Fibroblast of skin of right biceps (primary cell): ENCODE measurements at places on chromosomes 16 and 17.

DNA sequence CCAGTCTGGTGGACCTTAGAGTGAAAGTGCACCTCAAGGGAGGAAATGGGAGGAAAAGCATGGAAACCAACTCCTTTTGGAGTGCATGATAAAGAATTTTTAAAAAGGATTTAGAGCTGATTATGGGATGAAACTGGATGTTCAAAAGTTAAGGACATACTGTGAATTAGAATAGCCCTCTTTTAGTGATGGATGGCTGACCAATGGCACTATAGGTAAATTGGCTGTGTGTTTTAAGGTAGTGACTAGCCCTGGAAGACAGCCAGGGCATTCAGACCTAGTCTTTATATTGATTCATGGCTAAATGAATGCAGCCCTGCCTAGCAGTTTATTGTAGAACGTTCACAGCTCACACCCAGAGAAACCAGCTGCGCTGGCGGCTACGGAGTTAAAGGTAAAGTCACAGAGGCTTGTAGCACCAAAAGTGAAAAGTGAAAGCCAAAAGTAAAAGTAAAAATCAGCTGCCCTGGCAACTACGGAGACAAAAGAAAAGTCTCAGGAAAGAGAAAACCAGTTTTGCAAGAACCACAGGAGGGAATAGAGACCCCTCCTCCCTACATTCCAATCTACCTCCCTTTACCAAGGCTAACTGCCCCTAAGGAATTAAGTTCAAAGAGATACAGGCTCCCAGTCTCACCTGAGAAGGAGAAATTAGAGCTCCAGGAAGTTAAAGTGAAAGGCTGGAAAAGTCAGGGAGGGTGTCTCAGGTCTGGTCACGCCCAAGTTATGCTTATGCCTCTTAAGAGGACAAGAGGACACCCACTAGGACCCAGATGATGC, 21.8 kb downstream of the ACSM1 start:
- no peak for DNase-seq

- DNase-seq: no peak
Measured at GRCh38 chr17:79803997-79804855, 7.3 kb upstream of the CBX8 start.

DNA sequence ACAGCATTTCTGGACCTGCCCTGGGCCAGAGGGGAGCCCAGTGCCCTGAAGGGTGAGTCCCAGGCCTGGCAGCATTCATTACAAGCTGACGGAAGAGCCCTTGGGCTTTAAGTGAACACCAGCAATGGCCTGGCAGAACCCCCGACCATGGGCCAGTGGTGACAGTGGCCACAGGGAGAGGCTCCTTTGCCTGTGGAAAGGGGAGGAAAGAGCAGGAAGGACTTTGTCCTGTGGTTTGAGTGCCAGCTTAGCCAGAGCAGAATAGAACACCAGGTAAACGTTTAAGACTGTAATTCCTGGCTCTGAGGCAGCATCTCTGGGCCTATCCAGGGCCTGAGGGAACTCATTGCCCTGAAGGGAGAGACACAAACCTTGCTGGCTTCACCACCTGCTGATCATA, 34.3 kb upstream of the ATP2C2 start:
- DNase-seq: no peak

- no peak for DNase-seq
Measured at GRCh38 chr16:56643080-56643778, 4.8 kb downstream of the MT1A start.

DNA sequence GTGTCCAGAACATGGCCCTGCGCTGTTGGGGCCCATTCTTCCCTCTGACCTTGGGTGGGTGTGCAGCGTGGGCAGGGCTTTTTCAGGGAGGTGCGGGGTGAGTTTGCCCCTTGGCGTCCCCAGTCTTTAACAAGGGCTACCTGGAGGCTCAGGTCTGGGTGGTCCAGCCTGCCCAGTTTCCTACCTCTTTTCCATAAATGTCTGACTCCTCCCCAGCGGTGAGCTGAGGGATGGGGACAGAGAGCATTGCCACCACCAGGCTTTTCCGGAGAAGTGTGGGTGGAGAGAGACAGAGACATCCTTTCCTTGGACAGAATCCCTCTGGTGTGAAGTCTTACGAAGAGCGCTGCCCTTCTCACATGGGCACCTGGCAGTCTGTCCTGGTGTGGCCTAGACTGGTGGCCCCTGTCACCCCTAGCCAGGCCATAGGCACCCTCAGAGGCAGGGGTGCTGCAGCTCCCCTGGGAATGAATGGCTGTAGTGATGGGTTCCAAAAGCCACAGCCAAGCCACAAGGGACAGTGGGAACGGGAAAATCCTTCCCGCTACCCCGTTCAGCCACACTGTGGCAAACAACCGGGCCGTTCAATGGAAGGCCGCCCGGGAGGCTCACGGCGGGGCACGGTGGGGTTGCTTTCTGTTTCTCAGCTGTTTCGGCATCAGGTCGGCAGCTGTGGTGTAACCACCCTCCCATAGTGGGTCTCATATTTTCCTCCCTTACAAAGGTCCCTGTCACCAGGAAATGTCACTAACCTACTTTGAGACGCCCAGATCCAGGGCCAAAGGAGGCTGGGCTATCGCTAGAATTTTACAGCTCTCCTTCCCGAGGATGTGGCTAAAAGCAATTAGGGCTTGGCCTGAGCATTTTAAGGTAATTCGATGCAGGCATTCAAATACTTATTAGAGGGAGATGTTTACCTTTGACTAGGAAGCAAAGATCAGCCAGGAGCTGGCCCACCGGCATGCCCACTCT, 61.9 kb upstream of the GSE1 start:
- no peak for DNase-seq

GRCh38 chr16:85829751-85830445, 30.4 kb downstream of the COX4I1 start:
- DNase-seq: no peak

DNA sequence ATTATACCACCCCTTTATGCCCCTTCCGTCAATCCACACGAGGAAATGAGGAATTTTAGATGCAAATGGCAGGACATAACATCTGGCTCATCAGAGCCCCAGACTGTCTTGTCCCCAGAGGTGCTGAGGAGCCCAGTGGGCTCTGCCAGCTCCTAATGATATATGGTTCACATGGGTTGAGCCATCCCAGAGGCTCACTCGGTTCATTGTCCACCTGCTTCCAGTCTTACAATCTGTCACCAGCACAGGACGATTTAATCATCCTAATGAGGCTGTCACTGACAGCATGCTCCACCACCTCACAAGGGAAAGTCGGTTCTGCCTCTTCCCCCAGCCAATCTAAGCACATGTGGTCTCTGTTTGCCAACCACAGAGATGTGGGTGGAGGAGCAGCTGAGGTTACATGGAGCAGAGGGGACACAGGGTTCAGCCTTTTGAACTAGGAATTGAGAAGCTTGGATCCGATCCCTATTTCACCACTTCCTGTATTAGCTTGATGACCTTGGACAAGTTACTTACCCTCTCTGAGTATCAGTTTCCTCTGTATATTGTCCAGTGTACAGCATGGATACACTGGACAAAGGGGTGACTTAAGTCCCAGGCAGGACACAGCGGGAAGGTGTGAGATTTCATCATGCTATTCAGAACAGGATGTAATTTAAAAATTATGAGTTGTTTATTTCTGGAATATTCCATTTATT, 27.0 kb upstream of the DHX8 start:
- peak; percentile 39 for DNase-seq

DNA sequence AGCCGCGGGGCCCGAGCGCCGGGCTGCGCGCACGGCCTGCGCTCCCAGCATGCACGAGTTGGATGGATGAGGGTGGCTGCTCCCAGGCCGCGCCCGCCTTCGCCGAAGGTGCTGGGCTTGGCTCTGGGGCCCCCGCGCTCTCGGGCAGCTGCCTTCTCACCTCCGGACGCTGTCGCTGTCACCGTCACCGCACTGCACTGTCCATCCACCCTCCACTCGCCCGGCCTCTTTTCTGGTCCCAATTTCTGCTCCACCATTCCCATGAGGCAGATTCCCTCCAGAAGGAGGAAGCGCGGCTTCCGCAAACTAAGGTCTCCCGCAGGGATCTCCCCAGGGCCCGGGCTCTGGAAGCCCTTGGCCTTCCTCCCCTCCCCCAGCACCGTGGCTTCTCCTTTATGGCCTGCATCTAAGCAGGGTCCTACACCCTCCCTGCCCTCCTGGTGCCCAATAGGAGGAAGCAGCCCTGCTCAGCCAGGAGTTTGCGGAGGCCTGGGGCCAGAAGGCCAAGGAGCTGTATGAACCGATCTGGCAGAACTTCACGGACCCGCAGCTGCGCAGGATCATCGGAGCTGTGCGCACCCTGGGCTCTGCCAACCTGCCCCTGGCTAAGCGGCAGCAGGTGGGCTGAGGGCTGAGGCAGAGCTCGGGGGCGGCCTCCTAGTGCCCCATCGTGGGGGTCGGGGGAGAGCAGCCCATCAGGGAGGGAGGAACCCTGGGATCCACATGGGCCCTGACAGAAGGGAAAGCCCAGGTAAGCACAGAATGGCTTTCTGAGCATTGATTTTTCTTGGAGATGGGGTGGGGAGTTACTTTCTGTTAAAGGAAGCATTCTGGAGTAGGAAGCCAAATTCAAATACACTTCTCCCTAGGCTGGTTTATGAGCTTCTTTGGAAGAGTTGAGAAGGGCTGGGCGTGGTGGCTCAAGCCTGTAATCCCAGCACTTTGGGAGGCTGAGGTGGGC, 899 bp downstream of the ACE start:
- DNase-seq: no peak

GRCh38 chr16:74030000-74030706, 266.5 kb upstream of the PSMD7 start:
- no peak for DNase-seq

GRCh38 chr16:74660383-74660782, 6.3 kb downstream of the RFWD3 start:
- DNase-seq: no peak

GRCh38 chr16:81676066-81676882, 102.8 kb upstream of the PLCG2 start:
- DNase-seq: no peak

GRCh38 chr16:55555436-55555835, 11.0 kb upstream of the CAPNS2 start:
- peak; percentile 61 for DNase-seq

DNA sequence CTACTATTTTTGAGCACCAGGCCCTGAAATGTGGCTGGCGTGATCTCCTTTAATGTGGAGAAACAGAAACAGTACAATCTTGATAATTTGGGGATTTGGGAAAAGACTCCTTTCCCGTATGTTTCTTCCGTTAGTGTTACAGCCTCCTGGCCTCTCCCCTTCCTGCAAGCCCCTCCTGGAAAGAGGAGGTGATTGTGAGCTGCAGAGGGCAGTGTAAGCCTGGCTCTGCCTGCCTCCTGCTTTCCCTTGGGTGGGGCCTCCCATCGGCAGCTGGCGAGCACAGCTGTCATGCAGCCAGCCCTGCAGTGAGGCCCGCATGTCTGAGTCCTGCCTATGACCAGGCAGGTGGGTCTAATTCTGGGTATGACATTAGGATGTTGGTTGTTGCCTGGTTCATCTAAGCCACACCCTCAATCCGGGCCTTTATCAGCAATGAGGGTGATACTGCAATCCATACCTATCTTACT, 48.7 kb upstream of the WSB1 start:
- peak; percentile 73 for DNase-seq

- DNase-seq: no peak
Measured at GRCh38 chr17:56114469-56114868, 38.8 kb upstream of the ANKFN1 start.

- DNase-seq: no peak
Measured at GRCh38 chr17:58920773-58921172, 165.1 kb downstream of the PPM1E start.

DNA sequence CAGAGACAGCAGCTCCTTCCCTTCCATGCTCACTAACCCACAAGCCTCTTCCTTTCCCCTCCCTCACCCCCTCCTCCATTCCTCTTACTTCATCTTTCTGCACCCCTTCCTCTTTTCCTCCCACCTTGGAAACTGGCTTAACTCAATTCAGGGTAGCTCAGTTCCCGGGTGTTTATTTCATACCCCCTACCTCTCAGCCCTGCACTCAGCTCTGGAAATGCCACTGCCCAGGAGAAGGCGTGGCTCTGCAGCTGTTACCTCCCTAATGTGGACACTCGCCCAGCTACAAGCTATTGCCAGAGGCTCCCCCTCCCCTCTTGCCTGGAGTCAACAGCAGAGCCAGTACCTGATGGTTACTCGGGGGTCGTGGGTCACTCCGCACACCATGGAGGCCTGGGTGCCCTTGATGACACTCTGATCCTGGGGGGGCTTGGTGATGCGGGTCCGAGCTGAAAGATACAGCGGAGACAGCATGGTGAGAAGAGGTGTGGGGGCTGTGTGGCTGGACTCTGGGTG, 118.4 kb upstream of the CDC42EP4 start:
- DNase-seq: no peak

DNA sequence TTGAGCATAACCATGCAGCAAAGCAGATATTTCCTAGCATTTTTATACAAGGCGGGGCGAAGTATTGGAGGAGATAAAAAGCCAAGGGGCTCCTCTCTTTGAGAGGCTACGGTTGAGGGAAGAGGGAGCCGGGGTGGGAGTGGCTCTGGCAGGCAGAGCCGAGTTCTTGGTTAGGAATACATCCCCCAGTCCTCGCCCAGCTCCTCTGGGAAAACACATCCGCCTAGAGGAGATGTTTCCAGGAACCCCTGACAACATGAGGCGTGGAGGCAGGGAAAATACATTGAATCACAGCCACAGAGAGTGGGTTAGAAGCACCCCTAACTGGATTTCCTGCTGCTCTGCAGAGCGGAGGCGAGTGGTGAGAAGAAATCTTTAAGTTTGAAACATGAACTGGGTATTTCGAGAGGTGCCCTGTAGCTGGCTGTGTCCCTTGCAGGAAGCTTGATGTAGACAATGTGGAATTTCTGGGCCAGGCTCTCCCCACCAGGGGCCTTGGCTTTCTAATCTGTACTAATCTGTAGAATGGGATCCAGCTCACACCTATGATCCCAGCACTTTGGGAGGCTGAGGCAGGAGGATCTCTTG, 27.3 kb downstream of the TTYH2 start:
- peak; percentile 82 for DNase-seq

DNA sequence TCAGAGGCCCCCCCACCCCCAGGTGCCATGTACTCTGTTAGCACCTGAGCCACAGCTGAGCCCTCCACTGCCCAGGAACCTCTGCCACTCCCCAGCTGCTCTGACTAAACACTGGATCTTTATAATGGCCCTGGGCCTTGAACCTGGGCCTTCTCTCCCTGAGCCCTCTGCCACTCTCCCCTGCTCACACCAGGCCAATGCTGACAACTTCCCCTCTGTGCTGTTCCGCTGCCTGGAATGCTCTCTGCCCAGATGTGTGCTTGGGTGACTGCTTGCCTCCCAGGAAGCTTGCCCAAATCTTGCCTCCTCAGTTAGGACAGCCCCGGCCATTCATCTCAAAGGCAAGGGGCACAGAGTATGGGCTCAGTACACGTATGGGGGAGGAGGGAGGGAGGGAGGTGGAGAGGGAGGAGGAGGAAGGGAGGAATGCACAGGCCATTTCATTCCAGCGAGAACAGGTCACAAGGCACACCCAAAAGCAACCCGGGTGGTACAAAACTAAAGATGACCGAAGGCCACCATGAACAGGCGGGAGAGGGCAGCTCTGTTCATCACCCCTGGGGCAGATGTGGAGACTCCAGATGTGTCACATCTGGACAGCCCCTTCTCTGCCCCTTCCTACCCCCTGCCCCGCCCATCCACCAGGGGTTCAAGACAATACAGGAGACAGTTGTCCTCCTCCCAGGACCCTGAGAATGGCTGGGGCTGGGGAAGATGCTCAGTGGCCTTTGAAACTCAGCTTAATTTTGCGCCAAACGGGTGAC, 15.3 kb upstream of the TNFRSF13B start:
- no peak for DNase-seq

- peak; percentile 77 for DNase-seq
Measured at GRCh38 chr16:86343027-86343795, 167.1 kb upstream of the FOXF1 start.
